ENCODE measurements at places on chromosomes 1 and 21. TPM values are rescaled to one million over a fixed set of nuclear protein-coding genes. Genes with fewer than 3 reads are reported as not detected.

- DNase-seq: no peak
- no peaks in the 10 kb centered on the region for H3K27me3 ChIP-seq
- peaks cover 12% of the 10 kb centered on the region for H3K4me1 ChIP-seq
- peaks cover 75% of the 10 kb centered on the region for H3K36me3 ChIP-seq
- H3K4me3 ChIP-seq: no peak overlapping the region
Observed at GRCh38 chr21:37484535-37485474, 118.2 kb downstream of the DYRK1A start.

- H3K27ac ChIP-seq: no peak overlapping the region
- DNase-seq: no peak
- H3K27me3 ChIP-seq: no peaks in the 10 kb centered on the region
- no peaks in the 10 kb centered on the region for H3K4me1 ChIP-seq
- no peaks in the 10 kb centered on the region for H3K36me3 ChIP-seq
- no peak overlapping the region for H3K4me3 ChIP-seq
Observed at GRCh38 chr21:35116777-35117176, 67.7 kb upstream of the RUNX1 start.

DNA sequence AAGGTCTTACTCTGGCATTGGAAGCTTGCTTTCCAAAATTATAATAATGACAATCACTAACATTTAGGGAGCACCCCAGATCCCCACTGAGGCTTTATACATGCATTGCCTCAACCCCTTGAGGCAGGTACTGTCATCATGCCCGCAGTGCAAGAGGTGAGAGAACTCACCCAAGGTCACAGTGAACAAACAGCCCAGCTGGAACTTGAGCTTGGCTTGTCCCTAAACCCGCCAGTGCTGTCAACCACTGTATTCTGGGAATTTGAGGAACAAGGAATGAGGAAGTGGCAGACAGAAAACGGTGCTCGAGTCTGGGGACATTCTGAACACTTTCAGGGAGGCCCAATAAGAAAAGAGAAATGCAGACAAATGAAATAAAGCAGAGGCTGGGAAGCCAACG lies 34.6 kb upstream of the TLR5 start:
- no peaks in the 10 kb centered on the region for H3K27me3 ChIP-seq
- peak; percentile 45 for DNase-seq
- H3K4me3 ChIP-seq: no peak overlapping the region

- peak; percentile 82 for DNase-seq
- H3K4me1 ChIP-seq: peaks cover 39% of the 10 kb centered on the region
- peak overlapping the region; percentile 39 for H3K4me3 ChIP-seq
- H3K27ac ChIP-seq: peak overlapping the region; percentile 85
- H3K27me3 ChIP-seq: no peaks in the 10 kb centered on the region
Observed at GRCh38 chr1:162631546-162632191, 595 bp upstream of the DDR2 start.

GRCh38 chr1:186244825-186245224 lies 130.2 kb downstream of the TPR start:
- no peaks in the 10 kb centered on the region for H3K36me3 ChIP-seq
- no peaks in the 10 kb centered on the region for H3K27me3 ChIP-seq
- no peaks in the 10 kb centered on the region for H3K4me1 ChIP-seq
- no peak for DNase-seq
- H3K4me3 ChIP-seq: no peak overlapping the region

The MIXL1 gene
- not detected for total RNA-seq
